ENCODE measurements at places on chromosomes 5 and 9. TPM values are rescaled to one million over a fixed set of nuclear protein-coding genes. Genes with fewer than 3 reads are reported as not detected.

The ARL10 gene
- polyA plus RNA-seq: 12.2 TPM

DNA sequence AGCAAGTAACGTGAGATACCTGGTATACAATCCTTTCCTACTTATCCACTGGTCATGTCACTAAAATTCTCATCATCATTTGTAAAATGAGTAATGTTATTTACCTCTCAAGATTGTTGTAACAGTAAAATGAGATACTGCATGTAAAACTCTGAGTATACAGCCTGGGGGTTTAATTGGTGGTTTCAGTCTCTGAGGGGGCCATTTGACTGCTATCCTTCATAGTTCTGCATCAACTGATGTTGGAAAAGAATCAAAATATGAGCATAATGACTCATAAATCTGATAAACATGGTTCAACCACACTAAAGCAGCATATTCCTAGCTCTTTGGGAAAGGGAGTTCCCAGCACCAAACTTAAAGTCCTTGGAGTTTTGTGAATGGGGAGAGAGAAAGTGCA, 181.0 kb upstream of the GHR start:
- DNase-seq: no peak

- no peak for DNase-seq
Observed at GRCh38 chr5:57437976-57438805, 44.4 kb downstream of the ACTBL2 start.

The PCDHB9 gene
- polyA plus RNA-seq: 2.9 TPM

- no peak for DNase-seq
Observed at GRCh38 chr5:154197801-154198491, 7.4 kb downstream of the GALNT10 start.

The MARVELD2 gene
- 0.10 TPM for polyA plus RNA-seq

GRCh38 chr5:60685700-60686099, 14.3 kb downstream of the DEPDC1B start:
- DNase-seq: no peak

- DNase-seq: no peak
Observed at GRCh38 chr5:148790545-148791333, 35.7 kb upstream of the ADRB2 start.

The SNX18 gene
- 27.6 TPM for polyA plus RNA-seq

Measured in forelimb muscle (tissue), 1 donor.